Activated CD4-positive, alpha-beta memory T cell treated with anti-CD3 and anti-CD28 coated beads, Interleukin-2, amount 10 ng/mL, durations not matched to agents 7 days and 5 days (primary cell): ENCODE measurements at places on chromosomes 13 and 19.

GRCh38 chr19:7456964-7457541 is 31.8 kb downstream of the PEX11G start:
- peaks cover 54% of the 10 kb centered on the region for H3K36me3 ChIP-seq
- H3K27ac ChIP-seq, result no peak overlapping the region
- no peaks in the 10 kb centered on the region for H3K4me1 ChIP-seq
- DNase-seq, result no peak

GRCh38 chr19:13211426-13212308 is 61.5 kb downstream of the IER2 start:
- no peak overlapping the region for H3K27ac ChIP-seq
- H3K4me3 ChIP-seq, result peak overlapping the region; percentile 13
- DNase-seq, result no peak
- no peaks in the 10 kb centered on the region for H3K27me3 ChIP-seq
- H3K4me1 ChIP-seq, result peaks cover 22% of the 10 kb centered on the region

DNA sequence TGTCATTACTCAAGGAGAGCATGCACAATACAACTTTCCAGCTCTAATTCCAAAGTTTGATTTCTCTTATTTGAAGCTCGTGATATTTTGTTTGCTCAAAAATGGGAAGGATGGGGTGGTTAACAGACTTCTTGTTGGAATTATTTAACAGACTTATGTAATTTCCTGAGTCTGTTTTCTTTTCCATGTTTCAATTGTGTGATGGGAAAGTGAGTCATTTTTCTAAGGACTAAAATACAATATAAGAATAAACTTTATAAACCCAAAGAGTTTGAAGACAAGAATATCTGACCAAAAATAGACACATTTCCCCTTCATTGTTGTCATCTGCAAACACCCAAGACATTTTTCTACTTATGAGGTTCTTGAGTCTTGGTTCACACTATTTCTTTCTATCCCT is 211.8 kb upstream of the SLITRK5 start:
- H3K27ac ChIP-seq, result no peak overlapping the region
- no peaks in the 10 kb centered on the region for H3K36me3 ChIP-seq
- no peak for DNase-seq
- H3K4me3 ChIP-seq, result no peak overlapping the region
- H3K27me3 ChIP-seq, result no peaks in the 10 kb centered on the region

DNA sequence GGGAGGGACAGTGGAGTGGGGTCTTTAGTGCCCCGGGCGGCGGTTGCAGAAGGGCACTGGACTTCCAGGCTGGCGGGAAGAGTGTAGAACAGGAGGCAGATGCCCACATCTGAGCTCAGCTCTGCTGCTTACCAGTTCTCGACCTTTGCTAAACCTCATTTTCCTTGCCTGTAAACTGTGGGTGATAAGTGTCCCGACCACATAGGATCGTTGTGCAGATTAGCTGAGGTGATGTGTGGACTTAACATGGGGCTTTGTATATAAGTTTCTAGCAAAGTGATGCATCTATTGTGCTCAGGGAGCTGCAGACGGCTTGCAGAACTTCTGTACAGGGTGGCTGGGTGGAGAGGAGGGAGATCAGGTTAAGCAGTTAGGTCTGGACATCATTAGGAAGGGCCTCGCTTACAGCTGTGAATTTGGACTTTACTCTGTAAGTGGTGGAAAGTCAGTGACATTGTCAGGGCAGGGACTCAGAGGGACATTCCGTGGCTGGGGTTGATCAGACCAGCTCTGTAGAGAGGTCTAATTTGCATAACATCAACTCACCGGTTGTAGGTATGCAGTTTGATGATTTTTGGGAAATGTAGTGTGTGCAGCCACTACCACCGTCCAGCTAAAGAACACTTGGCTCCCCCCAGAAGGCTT is 70.0 kb downstream of the SPATA13 start:
- no peak overlapping the region for H3K27ac ChIP-seq
- no peak for DNase-seq
- peaks cover 26% of the 10 kb centered on the region for H3K4me1 ChIP-seq

- no peak overlapping the region for H3K4me3 ChIP-seq
- peak; percentile 62 for DNase-seq
- peak overlapping the region; percentile 26 for H3K27ac ChIP-seq
- H3K27me3 ChIP-seq, result no peaks in the 10 kb centered on the region
- H3K36me3 ChIP-seq, result peaks cover 31% of the 10 kb centered on the region
Measured at GRCh38 chr19:46840498-46840942, 10.1 kb downstream of the AP2S1 start.

GRCh38 chr13:56586976-56587375 is 553.7 kb upstream of the PRR20A start:
- no peaks in the 10 kb centered on the region for H3K27me3 ChIP-seq
- no peaks in the 10 kb centered on the region for H3K36me3 ChIP-seq
- no peak overlapping the region for H3K27ac ChIP-seq
- no peak overlapping the region for H3K4me3 ChIP-seq

DNA sequence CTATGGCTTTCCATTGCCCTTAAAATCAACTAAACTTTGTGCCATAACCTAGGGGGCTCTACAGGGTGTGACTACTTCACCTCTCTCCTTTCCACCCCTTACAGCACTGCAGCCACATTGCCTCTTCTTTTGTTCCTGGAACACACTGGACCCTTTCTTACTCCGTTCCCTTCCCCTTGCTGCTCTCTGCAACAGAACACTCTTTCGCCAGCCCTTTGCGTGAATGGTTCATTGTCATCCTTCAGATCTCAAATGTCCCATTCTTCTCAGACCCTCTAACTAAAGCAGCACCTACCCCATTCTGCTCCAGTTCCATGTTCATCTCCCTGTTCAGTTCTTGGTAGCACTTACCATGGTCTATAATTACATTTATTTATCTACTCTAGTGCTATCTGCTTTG is 208.3 kb downstream of the OXGR1 start:
- H3K27me3 ChIP-seq, result no peaks in the 10 kb centered on the region
- H3K36me3 ChIP-seq, result no peaks in the 10 kb centered on the region
- H3K27ac ChIP-seq, result no peak overlapping the region
- no peak overlapping the region for H3K4me3 ChIP-seq
- no peaks in the 10 kb centered on the region for H3K4me1 ChIP-seq

- H3K4me1 ChIP-seq, result no peaks in the 10 kb centered on the region
- DNase-seq, result no peak
- no peak overlapping the region for H3K4me3 ChIP-seq
- H3K36me3 ChIP-seq, result peaks cover 7% of the 10 kb centered on the region
- no peak overlapping the region for H3K27ac ChIP-seq
Measured at GRCh38 chr19:8423817-8424223, 10.7 kb downstream of the MARCHF2 start.

DNA sequence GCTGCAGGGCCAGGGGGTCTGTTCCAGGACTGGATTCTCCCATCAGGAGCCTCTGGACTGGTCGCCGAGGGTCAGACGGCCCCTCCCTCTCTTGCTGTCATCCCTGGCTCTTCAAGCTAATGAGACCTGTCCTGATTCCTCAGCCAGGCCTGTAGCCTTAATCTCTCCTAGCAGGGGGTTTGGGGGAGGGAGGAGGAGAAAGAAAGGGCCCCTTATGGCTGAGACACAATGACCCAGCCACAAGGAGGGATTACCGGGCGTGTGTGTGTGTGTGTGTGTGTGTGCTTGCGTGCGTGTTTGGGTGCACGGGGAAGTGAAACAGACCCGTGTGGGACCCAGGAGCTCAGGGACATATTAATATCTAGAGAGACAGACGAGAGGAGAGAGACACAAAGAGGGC is 1.9 kb upstream of the CRX start:
- no peaks in the 10 kb centered on the region for H3K36me3 ChIP-seq
- H3K4me1 ChIP-seq, result no peaks in the 10 kb centered on the region
- H3K27ac ChIP-seq, result no peak overlapping the region
- DNase-seq, result no peak
- no peak overlapping the region for H3K4me3 ChIP-seq
- peaks cover 31% of the 10 kb centered on the region for H3K27me3 ChIP-seq

- peaks cover 2% of the 10 kb centered on the region for H3K4me1 ChIP-seq
- no peak for DNase-seq
- no peak overlapping the region for H3K27ac ChIP-seq
- no peak overlapping the region for H3K4me3 ChIP-seq
- H3K27me3 ChIP-seq, result no peaks in the 10 kb centered on the region
Measured at GRCh38 chr19:3459089-3459881, 21.0 kb downstream of the SMIM24 start.

- no peaks in the 10 kb centered on the region for H3K27me3 ChIP-seq
- H3K27ac ChIP-seq, result no peak overlapping the region
- peaks cover 59% of the 10 kb centered on the region for H3K36me3 ChIP-seq
- no peak overlapping the region for H3K4me3 ChIP-seq
Measured at GRCh38 chr13:51412431-51412830, 40.4 kb downstream of the INTS6 start.

DNA sequence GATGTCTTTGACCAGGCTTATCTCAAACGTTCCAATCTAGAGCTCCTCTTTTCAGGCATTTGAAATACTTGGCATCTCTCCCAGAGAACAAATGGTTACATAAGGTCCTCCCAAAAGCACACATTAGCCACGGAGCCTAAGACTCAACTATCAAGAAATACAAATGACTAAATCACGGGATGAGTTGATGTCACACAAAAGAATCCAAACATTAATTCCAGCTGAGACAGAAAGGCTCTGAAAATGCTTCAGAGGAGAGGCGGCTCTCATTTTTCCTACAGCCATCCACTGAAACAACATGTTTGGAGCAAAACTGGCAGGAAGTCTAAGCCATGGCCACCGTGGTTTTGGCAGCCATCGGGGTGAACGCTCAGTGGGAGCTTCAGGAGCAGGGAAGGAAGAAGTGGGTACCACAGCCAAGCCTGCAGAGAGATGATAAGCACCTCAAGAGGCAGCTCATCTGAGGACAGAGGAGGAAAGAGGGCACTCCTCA is 122.5 kb downstream of the STK24 start:
- H3K36me3 ChIP-seq, result peaks cover 64% of the 10 kb centered on the region
- H3K27ac ChIP-seq, result peak overlapping the region; percentile 26
- H3K4me3 ChIP-seq, result no peak overlapping the region

GRCh38 chr19:36081894-36082293 is 27.2 kb downstream of the WDR62 start:
- H3K27ac ChIP-seq, result no peak overlapping the region
- peaks cover 69% of the 10 kb centered on the region for H3K36me3 ChIP-seq
- H3K27me3 ChIP-seq, result no peaks in the 10 kb centered on the region
- H3K4me3 ChIP-seq, result no peak overlapping the region

GRCh38 chr19:8571006-8571411 is 6.2 kb downstream of the MYO1F start:
- H3K36me3 ChIP-seq, result peaks cover 86% of the 10 kb centered on the region
- peaks cover 87% of the 10 kb centered on the region for H3K4me1 ChIP-seq
- no peaks in the 10 kb centered on the region for H3K27me3 ChIP-seq
- peak; percentile 82 for DNase-seq

- H3K36me3 ChIP-seq, result no peaks in the 10 kb centered on the region
- H3K4me3 ChIP-seq, result no peak overlapping the region
- H3K27ac ChIP-seq, result no peak overlapping the region
- H3K4me1 ChIP-seq, result peaks cover 5% of the 10 kb centered on the region
- DNase-seq, result no peak
Measured at GRCh38 chr19:3942790-3943409, 10.0 kb downstream of the NMRK2 start.

DNA sequence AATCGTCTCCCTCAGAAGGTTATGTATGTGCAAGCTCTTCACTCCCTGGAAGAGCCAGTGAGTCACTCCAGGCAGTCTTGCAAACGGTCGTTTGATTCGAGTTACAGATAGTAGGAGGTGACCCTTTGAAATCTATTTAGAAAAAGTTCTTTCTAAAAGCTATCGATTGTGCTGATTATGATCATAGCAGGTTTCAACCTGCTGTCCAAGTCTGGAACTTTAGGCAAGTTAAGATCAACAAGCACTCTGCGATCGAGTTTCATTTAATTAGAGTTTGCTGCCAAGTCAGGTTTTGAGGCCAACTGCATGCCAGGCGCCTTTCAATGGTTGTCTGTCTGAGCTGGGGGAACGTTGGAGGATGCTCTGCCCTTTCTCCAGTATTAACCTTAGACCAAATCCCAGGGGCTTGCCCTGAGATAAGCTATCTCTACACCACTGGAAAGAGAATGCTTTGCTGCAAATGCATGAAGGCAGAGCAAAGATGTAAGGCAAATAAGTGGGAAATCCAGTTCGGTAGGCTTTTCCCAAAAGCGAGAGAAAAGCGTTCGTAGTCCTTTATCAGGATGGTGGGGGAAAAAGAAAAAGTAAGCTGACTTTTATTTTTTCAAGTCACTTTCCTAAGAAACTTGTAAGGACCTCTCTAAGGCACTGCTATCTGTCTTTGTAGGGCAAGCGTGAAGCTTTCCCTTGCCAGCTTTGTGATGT is 287.5 kb downstream of the ATP8A2 start:
- peaks cover 5% of the 10 kb centered on the region for H3K27me3 ChIP-seq
- H3K36me3 ChIP-seq, result no peaks in the 10 kb centered on the region
- H3K27ac ChIP-seq, result no peak overlapping the region
- H3K4me1 ChIP-seq, result no peaks in the 10 kb centered on the region
- H3K4me3 ChIP-seq, result no peak overlapping the region
- DNase-seq, result no peak

GRCh38 chr13:33764716-33765115 is 53.2 kb upstream of the RFC3 start:
- no peaks in the 10 kb centered on the region for H3K36me3 ChIP-seq
- no peak overlapping the region for H3K27ac ChIP-seq
- H3K4me1 ChIP-seq, result peaks cover 7% of the 10 kb centered on the region
- H3K4me3 ChIP-seq, result no peak overlapping the region
- H3K27me3 ChIP-seq, result peaks cover 16% of the 10 kb centered on the region

GRCh38 chr19:49524812-49525455 is 2.9 kb upstream of the RCN3 start:
- H3K27ac ChIP-seq, result no peak overlapping the region
- DNase-seq, result no peak
- H3K27me3 ChIP-seq, result peaks cover 10% of the 10 kb centered on the region

- DNase-seq, result no peak
- no peak overlapping the region for H3K4me3 ChIP-seq
- no peak overlapping the region for H3K27ac ChIP-seq
- H3K4me1 ChIP-seq, result peaks cover 7% of the 10 kb centered on the region
- no peaks in the 10 kb centered on the region for H3K36me3 ChIP-seq
Measured at GRCh38 chr13:28401303-28402056, 93.4 kb downstream of the FLT1 start.

- H3K27ac ChIP-seq, result peak overlapping the region; percentile 16
- DNase-seq, result peak; percentile 57
- H3K4me3 ChIP-seq, result no peak overlapping the region
- H3K27me3 ChIP-seq, result no peaks in the 10 kb centered on the region
Measured at GRCh38 chr19:17755977-17756670, 4.8 kb downstream of the FCHO1 start.
